Activated T-helper 9 cell treated with anti-CD3 and anti-CD28 coated beads, Interleukin-2, amount 50 U/mL, for 16 hours (primary cell): ENCODE measurements at places on chromosomes 2 and 18.

DNA sequence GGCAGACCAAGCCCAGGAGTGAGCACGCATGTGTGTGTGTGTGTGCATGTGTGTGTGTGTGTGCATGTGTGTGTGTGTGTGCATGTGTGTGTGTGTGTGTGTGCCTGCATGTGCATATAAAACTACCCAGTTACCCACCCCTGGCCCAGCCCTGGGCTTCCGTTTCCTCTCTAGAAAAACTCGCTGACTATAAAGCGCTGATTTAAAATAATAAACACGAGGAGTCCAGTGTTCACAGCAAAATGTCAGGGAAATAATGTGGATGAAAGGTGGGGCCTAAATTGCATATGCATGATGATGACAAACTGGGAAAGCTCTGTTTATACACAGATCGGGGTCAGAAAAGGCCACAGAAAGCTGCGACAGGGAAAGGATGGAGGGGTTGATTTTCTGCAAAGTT is 7.5 kb downstream of the ADCY3 start:
- DNase-seq: no peak

- DNase-seq: no peak
These were observed 484.0 kb downstream of the SATB2 start for GRCh38 chr2:198973785-198974184.

DNA sequence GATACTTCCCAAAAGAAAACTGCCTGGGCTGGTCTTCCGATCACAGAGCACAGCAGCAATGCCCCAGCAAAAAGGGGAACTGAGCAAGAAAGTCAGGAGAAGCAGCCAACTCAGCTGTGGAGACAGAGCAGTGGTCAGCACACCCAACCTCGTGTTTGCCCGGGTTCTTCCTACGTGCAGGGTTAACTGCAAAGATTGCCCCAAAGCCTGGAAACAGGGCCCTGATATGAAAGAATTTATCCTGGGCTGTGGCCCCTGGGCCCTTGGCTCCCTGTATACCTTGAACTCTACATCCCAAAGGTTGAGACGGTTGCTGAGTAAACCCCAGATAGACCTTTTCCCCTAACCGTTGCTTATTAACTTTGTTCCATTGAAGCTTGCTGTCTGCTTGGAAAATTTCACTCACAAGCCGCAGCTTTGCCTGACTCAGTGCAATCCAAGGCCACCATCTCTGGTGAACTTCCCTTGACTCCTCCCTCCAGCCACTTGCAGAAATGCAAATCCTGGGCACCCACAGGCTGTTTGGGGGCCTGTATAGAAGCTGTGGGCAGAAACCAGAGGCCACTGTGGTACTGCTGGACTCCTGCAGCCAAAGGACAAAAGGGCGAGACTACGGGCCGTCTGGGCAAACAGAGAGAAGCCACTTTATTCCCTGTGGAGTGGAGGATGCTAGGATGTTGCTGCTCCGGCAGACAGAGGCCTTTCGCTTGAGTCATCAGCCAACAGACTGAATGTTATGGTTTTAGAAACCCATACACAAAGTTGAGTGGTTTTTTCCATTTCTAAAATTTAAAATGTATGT is 18.2 kb downstream of the NRP2 start:
- DNase-seq: no peak

GRCh38 chr2:222569826-222570225 is 86.1 kb downstream of the FARSB start:
- DNase-seq: no peak

- no peak for DNase-seq
These were observed 52.7 kb downstream of the FHOD3 start for GRCh38 chr18:36350251-36350651.

DNA sequence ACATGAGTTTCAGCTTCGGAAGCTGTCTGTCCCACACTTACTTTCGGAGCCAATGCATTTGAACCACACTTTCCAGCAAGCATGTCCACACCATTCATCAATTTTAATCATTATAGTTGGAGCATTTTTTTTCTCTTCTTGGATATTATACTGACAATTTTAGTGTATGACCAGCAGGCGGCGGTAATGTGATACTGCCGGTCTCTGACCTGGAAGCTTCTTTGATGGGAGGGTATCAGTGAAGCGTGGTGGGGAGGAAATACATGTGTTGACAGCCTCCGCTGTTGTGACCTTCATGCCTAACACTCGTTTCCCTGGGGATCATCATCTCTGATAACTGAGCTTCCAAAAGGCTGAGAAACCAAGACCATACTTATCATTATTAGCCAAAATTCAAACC is 231.7 kb downstream of the GBX2 start:
- DNase-seq: no peak

- no peak for DNase-seq
These were observed 52.4 kb downstream of the HDLBP start for GRCh38 chr2:241263061-241263460.

GRCh38 chr2:144528108-144528507 is 8.2 kb upstream of the ZEB2 start:
- DNase-seq: no peak

GRCh38 chr2:3974765-3975164 is 271.4 kb downstream of the DCDC2C start:
- no peak for DNase-seq

GRCh38 chr2:134435936-134436335 is 182.1 kb downstream of the MGAT5 start:
- DNase-seq: no peak

- DNase-seq: no peak
These were observed 105.1 kb downstream of the TPO start for GRCh38 chr2:1518331-1518803.

- no peak for DNase-seq
These were observed 15.7 kb upstream of the CEP192 start for GRCh38 chr18:12975488-12975887.

DNA sequence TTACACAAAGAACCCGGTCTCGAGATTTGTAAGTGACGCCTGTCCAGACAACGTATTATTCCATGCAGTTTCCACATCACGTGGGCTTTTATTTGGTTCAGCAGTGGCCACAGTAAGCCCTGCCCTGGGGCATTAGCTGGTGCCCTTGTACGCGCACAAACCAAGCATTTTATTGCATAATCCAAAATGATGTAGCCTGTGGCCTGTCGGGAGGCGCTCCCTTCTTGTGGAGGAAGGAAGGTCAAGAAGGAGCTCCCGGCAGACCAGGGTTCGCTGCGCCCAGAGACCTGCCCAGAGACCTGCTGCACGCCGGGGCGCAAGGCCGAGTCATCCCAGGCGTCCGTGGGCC is 179.6 kb upstream of the ALKAL2 start:
- no peak for DNase-seq

DNA sequence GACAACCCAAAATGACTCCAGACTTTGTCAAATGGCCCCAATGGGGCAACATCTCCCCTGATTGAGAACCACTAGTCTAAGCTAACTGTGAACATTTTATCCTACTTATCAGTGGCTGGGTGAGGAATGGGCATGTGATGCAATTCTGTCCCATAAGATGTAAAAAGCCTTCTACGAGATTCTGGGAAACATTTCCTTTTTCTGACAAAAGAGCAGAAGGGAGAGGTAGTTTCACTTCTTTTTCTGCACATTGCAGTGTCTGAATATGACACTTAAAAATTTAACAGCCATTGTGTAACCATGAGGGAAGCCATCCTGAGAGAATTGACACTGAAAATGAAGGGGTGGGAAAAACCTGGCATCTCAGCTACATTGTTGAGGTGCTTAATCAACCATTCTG is 17.3 kb upstream of the MARCHF4 start:
- no peak for DNase-seq

DNA sequence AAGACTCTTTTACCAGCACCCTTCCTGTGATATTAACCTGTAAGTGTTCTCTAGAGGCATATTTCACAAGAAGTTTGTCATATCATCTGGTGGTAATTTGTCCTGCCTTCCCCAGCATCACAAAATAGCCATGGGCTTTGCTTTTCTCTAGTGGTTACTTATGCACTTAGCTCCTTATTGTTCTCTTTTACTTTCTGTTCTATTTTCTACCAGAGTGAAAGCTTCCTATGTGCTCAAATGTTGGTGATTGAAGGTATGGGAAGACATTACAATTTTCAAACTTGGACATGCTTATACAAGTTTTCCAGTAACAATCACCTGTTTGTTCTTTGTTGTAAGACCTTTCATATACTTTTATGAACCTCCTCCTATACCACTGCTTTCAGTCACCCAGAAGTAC is 87.0 kb upstream of the KCNH7 start:
- DNase-seq: no peak

DNA sequence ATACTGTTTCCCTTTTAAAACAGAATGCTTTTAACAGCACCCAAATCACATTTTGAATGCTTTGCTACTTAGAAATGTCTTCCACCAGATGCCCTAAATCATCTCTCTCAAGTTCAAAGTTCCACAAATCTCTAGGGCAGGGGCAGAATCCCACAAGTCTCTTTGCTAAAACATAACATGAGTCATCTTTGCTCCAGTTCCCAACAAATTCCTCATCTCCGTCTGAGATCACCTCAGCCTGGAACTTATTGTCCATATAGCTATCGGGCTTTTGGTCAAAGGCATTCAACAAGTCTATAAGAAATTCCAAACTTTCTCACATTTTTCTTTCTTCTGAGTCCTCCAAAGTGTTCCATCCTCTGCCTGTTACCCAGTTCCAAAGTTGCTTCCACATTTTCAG is 1374.5 kb upstream of the NXPH2 start:
- no peak for DNase-seq

- no peak for DNase-seq
These were observed 264.0 kb downstream of the MREG start for GRCh38 chr2:215749092-215749957.

DNA sequence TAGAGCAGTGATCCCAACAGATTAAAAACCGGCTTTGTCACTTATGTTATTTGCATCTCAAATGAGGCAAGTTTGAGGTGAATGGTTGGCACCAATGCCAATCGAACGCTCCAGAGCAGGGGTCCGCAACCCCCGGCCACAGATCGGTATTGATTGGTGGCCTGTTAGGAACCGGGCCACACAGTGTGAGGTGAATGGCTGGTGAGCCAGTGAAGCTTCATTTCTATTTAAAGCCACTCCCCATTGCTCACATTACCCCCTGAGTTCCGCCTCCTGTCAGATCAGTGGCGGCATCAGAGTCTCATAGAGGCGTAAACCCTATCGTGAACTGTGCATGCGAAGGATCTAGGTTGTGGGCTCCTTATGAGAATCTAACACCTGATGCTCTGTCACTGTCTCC is 132.0 kb downstream of the TMEM182 start:
- DNase-seq: no peak

DNA sequence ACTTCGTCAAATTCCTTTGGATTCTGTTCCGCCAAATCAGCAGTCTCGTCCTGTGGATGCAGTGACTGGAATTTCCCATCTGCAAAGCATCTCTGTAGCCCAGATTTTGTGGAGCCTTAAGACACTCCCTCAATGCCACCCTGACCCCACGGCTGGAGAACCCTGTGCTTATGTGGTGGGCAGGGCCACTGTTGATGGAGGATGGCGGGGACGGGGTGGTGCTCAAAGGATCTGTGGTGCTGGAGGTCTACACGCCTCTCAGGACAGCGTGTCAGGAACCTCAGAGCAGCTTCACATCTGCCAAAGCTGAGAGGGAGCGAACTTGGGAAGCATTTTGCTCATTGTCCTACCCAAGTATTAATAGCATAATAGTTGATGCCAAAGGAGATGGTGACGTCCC is 200.1 kb downstream of the MGAT5 start:
- DNase-seq: no peak

DNA sequence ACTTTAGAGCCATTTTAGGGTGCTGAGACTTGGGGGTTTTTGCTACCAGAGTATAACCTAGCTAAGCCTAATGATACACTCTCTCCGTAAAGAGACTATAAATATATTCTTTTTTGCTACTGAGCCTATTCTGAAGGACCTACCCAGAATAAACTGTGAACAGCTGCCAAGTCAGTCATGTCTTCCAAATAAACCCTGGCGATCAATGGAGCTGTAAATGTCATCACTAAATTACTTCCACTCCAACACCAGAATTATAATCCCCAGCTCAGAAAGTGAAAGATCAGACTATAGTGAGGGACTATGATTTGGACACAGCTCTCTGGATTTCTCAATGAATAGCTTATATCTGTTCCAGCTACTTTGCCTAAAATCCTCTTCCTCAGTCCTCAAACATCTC is 178.9 kb downstream of the METTL4 start:
- DNase-seq: no peak

DNA sequence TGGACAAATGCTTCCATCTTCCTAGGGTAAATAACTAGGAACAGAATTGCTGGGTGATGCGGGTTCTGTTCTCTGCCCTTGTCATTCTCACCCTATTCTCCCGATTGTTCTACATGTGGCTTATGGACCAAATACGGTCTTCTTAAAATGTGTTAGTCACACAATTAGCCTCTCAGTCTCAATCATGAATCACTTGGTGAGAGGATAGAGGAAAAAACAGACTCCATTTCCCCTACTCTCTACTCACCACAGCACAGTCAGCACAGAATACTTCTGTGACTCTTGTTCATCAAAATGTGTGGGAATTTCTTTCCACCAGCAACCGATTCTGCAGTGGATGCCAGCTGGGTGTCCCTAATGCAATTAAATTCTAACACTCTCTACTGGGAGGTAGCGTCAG is 125.2 kb downstream of the SH3BP4 start:
- DNase-seq: no peak
